Amygdala (tissue), 56 donors: ENCODE measurements at places on chromosomes 2 and 18.

GRCh38 chr2:23387221-23387550, 2.2 kb downstream of the KLHL29 start:
- DNase-seq = no peak

DNA sequence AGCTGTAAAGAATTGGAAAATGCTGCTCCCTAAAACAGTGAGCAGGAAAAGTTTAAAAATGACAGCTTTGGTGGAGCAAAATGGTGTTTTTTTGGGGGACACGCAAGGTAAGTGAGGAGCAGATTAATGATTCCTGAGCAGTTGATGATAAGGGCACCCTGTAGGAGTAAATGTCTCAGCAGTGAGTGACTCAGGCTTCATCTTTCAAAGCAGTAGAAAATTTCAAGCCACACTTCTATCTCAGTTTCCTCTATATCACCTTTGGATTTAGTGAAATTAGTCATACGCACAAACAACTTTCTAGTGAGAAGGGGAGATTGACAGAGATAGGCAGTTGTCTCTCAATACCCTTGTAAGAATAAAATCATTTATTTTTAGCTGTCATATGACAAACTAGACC, 709.0 kb upstream of the FAM98A start:
- no peak for DNase-seq

- DNase-seq = no peak
These were observed 280.5 kb upstream of the CCDC68 start for GRCh38 chr18:55239740-55240139.

DNA sequence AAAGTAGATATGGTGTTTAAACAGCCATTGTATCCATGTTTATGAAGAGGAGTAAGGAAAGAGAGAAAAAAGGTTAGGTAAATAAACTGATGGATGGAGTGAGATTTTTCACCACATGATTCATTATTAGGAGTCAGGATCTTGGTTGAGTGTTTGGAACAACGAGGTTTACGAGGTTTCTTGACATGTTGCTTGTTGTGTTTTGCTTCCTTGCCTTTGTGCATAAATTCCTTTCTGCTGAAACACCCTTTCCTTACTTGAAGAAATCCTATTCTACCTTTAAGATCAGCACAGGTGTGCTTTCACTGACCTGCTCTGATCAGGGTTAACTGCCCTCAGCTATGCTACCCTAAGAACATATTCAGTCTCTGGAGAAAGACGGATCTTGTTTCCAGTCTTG, 66.6 kb downstream of the EFEMP1 start:
- no peak for DNase-seq

DNA sequence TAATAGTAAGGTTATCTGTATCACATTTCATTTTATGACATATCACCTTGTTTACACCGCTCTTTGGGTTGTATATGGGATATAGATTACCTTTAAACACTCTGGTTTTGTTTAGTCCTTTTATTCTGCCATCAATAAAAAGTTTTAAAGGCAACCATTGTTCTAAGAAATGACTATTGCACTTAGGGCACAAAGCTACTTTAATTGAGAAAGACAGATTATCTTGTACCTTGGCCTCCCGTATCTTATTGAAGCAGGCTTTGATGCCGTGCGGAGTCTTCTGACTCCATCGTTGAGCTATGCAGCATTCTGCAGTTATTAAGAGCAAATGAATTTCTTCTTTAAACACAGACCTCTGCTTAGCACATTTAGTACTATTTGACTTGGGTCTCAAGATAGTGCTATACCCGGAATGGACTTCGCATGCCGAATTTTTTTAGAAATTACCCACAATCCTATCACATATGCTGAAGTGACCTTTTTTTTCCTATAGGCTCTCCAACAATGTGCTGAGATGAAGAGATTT, 16.7 kb downstream of the PKDCC start:
- no peak for DNase-seq

GRCh38 chr2:237500681-237501424, 13.8 kb downstream of the MLPH start:
- DNase-seq = no peak

GRCh38 chr2:51011254-51011653, 20.7 kb downstream of the NRXN1 start:
- DNase-seq = no peak

- DNase-seq = no peak
These were observed 55.2 kb downstream of the STK39 start for GRCh38 chr2:168191955-168192785.

DNA sequence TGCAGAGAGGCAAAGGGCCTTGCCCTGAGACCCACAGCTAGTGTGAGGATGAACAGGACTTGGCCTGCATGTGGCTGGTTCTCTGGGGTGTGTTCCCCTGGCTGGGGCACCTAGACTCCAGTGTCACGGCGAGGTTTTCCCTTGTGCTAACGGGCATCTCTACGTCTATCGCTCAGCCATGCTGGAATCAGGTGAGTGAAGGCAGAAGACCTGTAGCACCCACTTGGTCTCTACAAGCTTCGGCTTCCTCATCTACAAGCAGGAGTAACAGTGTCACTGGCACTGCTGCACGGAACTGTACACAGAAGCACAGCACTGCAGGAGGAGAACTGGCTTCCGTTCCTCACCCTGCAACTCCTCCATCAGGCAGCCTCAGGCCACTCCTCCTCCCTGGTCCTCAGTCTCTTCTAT, 30.6 kb downstream of the HS1BP3 start:
- no peak for DNase-seq

GRCh38 chr2:59770651-59771050, 782.8 kb downstream of the BCL11A start:
- DNase-seq = no peak

DNA sequence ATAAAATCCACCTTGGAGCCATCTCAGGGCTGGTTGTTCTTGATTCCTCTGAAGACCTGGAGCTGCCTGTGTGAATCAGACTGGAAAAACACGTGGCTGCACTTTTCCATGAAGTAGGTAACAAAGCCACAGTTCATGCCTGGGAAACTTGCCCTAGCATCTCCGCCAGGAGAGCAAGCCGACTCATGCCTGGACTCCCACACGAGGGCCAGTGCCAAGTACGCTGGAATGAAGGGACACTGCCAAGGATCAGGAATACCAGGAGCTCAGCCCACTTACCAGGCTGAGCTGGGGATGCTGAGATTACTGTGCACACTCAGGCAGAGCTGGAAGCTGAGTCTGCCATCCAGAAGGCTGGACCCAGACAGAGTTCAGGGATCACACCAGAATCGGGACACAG, 10.9 kb upstream of the FHL2 start:
- peak; percentile 52 for DNase-seq
